ENCODE measurements at places on chromosomes 5 and 9.

- DNase-seq, result no peak
These were observed 62.6 kb upstream of the XPA start for GRCh38 chr9:97759581-97760288.

DNA sequence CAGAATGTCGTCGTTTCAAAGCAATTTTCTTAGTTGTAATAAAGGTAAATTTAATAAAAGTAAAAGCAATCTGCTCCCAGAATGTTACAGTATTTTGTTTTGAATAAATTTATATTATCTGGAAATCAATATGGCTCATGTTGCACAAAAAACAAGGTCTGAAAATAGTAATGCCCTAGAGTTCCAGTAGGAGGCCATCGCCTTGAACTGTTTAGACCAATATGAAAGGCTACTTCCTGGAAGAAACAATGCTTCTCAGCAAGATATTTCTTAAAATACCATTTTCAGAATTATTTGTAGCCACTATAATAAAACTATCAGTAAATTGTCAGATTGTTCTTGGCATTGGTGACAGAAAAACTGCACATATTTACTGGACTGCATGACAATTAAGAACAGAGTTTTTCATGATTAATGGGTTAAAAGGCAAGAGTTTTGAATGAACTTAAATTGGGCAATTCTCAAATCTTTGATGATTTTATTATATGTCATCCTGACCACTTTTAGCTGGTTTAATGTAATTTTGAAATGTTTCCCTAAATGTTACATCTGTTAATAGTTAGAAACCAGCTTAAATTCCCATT lies 153.2 kb downstream of the COMMD10 start:
- DNase-seq, result peak; percentile 24

GRCh38 chr9:74846766-74847165 lies 41.0 kb downstream of the TRPM6 start:
- DNase-seq, result no peak

- no peak for DNase-seq
These were observed 621 bp downstream of the AK6 start for GRCh38 chr5:69368458-69369339.

- no peak for DNase-seq
These were observed 158.5 kb downstream of the TLE1 start for GRCh38 chr9:81530846-81531245.

GRCh38 chr9:10251490-10251889 lies 361.3 kb downstream of the PTPRD start:
- no peak for DNase-seq

DNA sequence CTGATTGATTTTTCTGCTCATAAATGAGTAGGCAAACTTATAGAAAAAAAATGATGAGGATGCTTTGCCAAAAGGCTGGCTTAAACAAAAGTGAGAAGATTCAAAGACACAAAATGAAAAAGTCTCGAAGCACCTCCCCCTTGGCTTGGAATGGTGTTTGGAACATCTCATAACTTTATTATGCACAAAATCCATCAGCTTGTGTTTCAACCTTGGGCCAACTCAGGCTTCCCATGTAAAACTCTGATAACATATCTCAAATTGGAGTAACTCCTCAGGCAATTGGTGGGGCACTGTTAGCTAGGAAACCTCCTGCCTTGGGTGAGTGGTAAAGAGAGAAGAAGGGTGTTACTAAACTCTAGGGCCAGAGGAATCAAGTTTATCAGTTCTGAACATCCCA lies 176.3 kb downstream of the KIAA0825 start:
- no peak for DNase-seq

GRCh38 chr9:100619194-100619593 lies 41.3 kb downstream of the CAVIN4 start:
- DNase-seq, result no peak

- DNase-seq, result peak; percentile 67
These were observed 731 bp downstream of the PRR16 start for GRCh38 chr5:120464627-120465435.

DNA sequence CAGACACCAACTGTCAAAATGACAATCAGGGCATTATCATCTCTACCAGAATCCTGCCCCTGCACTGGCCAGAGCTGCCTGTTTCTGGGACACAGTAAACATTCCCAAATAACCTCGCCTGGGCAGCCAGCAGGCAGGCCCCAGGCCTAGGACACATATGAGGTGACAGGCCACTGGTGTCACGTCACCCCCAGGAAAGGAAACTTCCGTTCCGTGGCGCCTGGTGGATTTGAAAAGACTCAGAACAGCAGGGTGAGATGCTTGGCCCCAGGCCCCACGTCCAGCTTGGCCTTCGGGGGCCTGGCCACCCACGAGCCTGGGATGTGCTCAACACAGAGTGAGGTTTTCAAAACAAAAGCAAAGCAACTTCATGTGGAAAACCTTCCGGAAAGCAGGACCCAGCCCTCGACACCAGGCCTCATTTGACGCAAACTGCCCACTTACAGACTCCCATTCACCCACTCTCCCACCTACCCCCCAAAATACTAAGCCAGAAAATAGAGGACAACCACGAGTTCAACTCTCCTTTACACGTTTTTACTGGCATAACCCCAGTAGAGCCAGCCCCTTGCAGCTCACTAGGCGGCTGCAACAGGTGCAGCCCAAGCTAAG lies 1.2 kb downstream of the SEMA4D start:
- DNase-seq, result no peak

- DNase-seq, result no peak
These were observed 204.9 kb upstream of the NREP start for GRCh38 chr5:111961862-111962261.

- peak; percentile 95 for DNase-seq
These were observed 46.1 kb upstream of the ZBED3 start for GRCh38 chr5:77133061-77133758.

DNA sequence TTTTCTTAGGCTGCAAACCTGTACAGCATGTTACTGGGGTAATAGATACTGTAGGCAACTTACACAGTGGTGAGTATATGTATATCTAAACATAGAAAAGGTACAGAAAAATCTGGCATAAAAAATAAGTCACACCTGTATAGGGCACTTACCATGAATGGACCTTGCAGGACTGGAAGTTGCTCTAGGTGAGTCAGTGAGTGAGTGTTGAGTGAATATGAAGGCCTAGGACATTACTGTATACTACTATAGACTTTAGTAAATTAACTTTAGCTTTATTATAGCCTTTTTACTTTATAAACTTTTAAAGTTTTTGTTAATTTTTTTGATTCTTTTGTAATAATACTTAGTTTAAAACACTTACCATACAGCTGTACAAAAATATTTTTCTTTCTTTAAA lies 51.3 kb downstream of the DENND4C start:
- no peak for DNase-seq

- DNase-seq, result no peak
These were observed 337.3 kb downstream of the KDM4C start for GRCh38 chr9:7095058-7095457.

- no peak for DNase-seq
These were observed 19.3 kb downstream of the C5orf58 start for GRCh38 chr5:170252109-170252508.

DNA sequence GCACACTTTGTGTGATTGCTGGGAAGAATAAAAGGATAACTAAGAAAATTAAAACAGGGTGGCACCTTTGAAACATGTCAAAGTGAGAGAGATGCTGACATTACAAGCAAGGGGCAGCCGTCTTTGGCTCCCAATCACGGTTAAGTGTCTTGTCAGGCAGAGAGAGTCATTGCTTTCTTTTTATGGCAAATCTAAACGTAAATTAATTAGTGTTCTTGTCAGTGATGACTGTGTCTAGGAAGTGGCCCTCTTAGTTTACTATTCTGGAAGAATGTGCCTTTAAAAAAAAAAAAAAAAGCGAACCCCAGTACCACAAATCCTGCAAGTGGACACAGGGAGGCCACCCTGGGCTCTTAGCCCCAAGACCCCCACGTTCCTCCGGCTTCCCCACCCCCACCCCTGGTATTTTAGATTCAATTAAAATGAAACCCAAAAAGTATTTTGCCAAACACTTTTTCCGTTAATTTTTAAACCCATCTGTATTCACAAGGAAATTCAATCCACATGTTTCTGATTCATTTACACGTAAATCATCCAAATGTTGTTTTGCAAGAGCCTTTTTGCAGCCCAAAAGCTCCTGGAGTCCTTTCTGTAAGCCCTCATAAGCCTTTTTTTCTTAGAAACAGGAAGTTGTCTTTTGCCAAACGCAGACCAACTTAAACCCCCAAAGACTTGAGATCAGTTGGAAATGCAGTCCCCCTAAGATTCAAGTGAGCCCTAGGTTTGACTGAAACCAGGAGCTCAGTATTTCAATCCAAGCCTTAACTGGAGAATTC lies 399.3 kb downstream of the EBF1 start:
- DNase-seq, result peak; percentile 92

- DNase-seq, result no peak
These were observed 34.6 kb upstream of the PSD2 start for GRCh38 chr5:139761057-139761450.

DNA sequence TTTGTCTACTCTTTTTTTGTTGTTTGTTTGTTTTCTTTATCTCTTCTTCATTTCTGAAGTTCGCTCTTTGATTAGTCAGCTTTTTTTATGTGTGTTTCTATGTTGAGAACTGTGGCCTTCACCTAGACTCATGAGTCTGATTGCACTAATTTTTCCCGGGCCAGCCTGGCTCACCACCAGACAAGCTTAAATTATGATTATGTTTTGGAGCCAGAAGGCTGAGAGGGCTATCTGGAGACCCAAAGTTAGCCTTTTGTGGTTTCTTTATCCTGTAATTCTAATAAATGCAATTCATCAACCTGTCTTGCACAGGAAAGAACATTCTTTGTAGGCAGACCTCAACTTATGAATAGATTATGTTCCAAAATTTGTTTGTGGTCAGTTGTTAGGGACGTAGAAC lies 20.8 kb upstream of the ACTBL2 start:
- no peak for DNase-seq

GRCh38 chr5:44809956-44810420 lies 1.2 kb downstream of the MRPS30 start:
- no peak for DNase-seq

DNA sequence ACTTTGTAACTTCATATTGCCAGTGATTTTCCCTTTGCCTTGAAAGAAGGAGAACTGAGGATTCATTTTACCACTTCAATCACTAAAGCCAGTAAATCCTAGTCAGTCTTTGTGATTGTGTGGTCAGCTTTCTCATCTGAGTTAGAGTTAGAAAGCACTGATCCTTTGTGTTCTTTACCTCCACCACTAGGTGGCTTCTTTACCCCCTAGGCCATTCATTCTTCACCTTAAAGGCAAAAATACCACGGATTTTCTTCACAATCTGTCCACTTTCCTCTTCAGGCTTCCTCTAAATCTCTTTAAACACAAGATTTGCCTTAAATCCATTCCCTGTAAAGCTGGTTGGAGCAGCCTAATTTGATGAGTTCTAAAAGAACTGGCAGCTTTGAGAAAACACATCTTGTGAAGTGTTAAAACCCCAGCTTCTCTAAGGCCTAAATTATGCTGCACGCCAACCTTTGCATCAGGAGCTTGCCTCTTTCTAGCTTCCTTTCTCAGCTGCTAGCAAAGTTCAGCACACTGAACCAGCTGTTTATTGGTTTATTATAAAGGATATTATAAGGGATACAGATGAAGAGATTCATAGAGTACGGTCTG lies 20.4 kb downstream of the BDP1 start:
- no peak for DNase-seq

DNA sequence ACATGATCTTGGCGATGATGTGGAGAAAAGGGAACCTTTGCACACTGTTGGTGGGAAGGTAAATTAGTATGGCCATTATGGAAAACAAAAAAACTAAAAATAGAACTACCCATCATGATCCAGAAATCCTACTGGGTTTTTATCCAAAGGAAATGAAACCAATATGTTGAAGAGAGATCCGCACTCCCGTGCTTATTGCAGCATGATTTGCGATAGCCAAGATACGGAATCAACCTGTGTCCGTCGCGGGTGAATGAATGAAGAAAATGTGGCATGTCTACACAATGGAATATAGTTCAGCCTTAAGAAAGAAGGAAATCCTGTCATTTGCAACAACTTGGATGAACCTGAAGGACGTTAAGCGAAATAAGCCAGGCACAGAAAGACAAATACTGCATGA lies 84.5 kb downstream of the TTLL11 start:
- DNase-seq, result no peak

DNA sequence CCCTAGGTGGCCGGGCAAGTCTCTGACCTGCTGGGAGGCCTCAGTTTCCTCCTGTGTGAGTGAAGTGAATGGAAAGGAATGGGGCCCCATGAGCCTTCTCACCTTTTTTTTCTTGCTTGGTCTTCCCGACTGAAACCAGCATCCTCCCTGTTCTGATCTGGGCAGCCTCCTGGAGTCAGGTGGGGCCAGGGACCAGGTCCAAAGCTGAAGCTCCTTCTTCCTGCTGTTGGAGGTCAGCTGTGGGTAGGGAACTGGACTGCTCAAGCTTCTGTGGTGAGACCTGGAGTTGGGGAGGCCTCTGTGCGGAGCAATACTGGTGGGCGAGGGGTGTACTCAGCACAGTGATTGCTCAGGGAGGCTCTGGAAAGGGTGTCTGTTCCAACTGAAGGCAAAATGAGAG lies 99.7 kb downstream of the PCSK1 start:
- no peak for DNase-seq

GRCh38 chr5:152147286-152147685 lies 222.6 kb upstream of the GLRA1 start:
- DNase-seq, result no peak

- peak; percentile 19 for DNase-seq
These were observed 35.3 kb downstream of the THBS4 start for GRCh38 chr5:80070338-80071056.

- DNase-seq, result no peak
These were observed 325.5 kb downstream of the CWC27 start for GRCh38 chr5:65094279-65094678.

GRCh38 chr5:168140241-168140640 lies 151.2 kb upstream of the WWC1 start:
- no peak for DNase-seq

GRCh38 chr9:23841304-23841703 lies 15.3 kb upstream of the ELAVL2 start:
- no peak for DNase-seq

DNA sequence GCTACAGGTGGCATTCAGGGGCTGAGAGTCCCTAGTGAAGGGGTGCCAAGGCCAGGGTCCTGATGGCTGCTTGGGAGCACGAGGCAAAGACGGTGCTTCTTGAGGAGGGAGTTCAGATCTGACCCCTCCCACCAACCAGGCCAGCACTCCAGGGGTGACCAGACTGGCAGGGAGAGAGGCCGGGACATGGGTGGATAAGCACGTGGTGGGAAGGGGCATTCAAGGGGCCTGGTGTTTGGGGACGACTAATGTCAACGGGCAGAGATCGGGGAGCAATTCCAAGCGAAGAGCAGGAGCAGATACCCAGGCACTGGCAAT lies 4.5 kb downstream of the RGS14 start:
- DNase-seq, result no peak

DNA sequence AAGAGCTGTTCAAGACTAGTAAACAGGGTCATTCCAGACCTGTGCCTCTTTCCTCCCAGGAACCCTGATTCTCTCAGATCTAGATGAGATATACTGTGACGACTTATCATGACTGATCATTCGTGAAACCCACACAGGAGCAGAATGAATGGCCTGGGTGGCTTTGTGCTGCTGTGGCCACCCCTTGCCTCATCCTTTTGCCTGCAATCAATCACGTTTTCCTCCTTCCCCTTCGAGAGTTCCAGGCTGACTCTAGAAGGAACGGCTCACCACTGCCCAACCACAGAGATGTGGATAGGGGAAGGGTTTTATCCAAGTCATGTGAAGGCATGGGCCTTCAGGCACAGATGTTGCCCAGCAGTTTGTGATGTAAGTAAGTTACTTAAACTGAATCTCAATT lies 5.8 kb downstream of the ANXA6 start:
- peak; percentile 59 for DNase-seq

Measured in fibroblast of gingiva (primary cell).